ENCODE measurements at places on chromosomes 2 and 18. TPM values are rescaled to one million over a fixed set of nuclear protein-coding genes. Genes with fewer than 3 reads are reported as not detected.

The AKAIN1 gene
- total RNA-seq, result not detected

The NETO1 gene
- total RNA-seq, result not detected

The NPPC gene
- 5.7 TPM for total RNA-seq

The SLC8A1 gene
- 45.9 TPM for total RNA-seq

The SPP2 gene
- not detected for total RNA-seq

The C2orf72 gene
- 1.0 TPM for total RNA-seq

The DHRS9 gene
- 2.1 TPM for total RNA-seq

The USP40 gene
- total RNA-seq, result 20.9 TPM

The UNC80 gene
- total RNA-seq, result 2.1 TPM

The NCKAP5 gene
- total RNA-seq, result 5.7 TPM

The RGPD4 gene
- not detected for total RNA-seq

The IL36B gene
- not detected for total RNA-seq

The MYL1 gene
- 6,507 TPM for total RNA-seq

The ZNF521 gene
- total RNA-seq, result 40.2 TPM

The CCDC74B gene
- total RNA-seq, result not detected

The EFHD1 gene
- 2.1 TPM for total RNA-seq

The KYNU gene
- 1.0 TPM for total RNA-seq

The RFTN2 gene
- 14.1 TPM for total RNA-seq

The DSC3 gene
- total RNA-seq, result under 0.01 TPM

The SULT1C2 gene
- 1.0 TPM for total RNA-seq

The C18orf54 gene
- 2.6 TPM for total RNA-seq
